ENCODE measurements at places on chromosomes 3 and 15.

DNA sequence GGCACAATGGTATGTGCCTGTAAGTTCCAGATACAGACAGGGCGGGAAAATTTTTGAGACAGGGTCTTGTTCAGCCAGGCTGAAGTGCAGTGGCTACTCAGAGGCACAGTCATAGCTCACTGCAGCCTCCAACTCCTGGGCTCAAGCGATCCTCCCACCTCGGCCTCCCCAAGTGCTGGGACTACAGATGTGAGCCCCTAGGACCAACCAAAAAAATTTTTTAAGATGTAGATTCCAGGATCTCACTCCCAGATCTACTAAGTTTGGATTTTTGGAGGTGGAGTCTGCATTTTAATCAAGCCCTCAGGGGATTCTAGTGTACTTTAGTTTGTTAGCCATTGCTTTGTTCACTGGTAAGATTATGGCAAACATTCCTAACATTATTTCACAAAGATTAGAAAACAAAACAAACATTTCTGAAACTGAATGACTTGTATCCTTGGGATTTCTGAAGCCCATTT is 2.7 kb downstream of the LIPH start:
- no peak for DNase-seq

DNA sequence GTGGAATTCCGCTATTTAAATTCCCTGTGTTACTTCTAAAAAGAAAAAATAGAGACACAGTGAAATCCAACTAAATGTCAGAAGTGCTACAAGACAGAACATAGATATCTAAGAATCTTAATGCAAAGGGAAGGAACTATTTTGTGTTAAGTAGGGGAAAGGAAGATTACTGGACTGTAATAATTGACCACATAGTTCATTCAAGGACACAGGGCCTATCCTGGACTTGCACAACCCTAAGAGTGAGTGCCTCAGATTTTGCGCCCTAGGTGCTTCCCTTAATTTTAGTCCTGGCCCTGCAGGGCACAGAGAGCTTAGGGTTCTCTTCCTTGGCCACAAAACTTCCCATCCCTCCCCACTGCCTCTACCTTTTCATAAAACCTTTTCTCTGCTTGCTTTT is 3.5 kb upstream of the IL20RB start:
- no peak for DNase-seq

GRCh38 chr3:188202358-188203138 is 48.6 kb downstream of the LPP start:
- no peak for DNase-seq

DNA sequence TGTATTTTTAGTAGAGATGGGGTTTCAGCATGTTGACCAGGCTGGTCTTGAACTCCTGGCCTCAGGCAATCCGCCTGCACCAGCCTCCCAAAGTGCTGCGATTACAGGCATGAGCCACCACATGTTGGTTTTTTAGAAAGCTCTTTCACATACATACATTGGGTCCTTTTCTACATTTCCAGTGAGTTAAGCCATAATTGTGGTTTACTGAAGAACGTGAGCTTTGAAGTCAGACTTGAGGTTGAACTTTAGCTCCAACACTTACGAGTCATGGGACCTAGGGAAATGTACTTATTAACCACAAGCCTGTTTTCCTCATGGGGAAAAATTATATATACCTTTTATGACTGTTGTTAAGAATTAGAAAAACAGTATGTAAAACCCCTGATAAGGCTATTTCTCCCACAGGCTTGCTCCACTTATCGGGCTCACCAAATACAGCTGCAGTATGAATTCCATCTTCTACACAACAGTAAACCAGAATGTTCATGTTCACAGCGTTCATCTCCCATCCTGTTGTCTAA is 39.0 kb downstream of the GPR160 start:
- DNase-seq = no peak

GRCh38 chr3:139652561-139652960 is 25.2 kb downstream of the NMNAT3 start:
- DNase-seq = no peak

- DNase-seq = no peak
These were observed 963.4 kb upstream of the CFAP20DC start for GRCh38 chr3:60013241-60013640.

GRCh38 chr15:39960411-39960810 is 26.5 kb downstream of the EIF2AK4 start:
- no peak for DNase-seq

GRCh38 chr15:90086868-90087268 is 15.4 kb downstream of the IDH2 start:
- DNase-seq = no peak

- peak; percentile 73 for DNase-seq
These were observed at the start of gene HES1 for GRCh38 chr3:194135806-194136518. Gene HES1, plus strand, starts transcription at chr3:194136148. Its CDS starts 233 bp downstream, at chr3:194136381.

- no peak for DNase-seq
These were observed 19.5 kb upstream of the COMMD2 start for GRCh38 chr3:149771652-149772271.

DNA sequence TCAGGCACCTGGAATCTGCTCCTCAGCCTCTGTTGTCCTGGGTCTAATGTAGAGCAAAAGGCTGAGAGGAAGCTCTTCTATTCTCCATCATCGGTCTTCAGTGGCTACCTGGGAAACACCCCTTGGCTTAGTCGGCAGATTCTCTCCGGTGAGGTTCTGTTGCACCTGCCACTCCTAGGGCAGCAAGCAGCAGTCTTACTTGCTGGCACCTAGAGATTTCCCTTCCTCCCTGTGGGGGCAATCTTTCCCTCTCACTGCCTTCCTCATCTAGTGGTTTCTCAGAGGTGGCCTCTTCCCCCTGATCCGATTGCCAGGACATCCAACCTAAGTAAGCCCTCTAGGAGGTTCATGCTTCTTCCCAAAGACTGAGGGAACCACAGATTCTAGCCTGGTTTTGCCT is 60.8 kb downstream of the PLS1 start:
- DNase-seq = no peak

GRCh38 chr3:36408146-36408545 is 27.8 kb downstream of the STAC start:
- DNase-seq = no peak

GRCh38 chr3:186648851-186649250 is 8.7 kb downstream of the FETUB start:
- DNase-seq = no peak

DNA sequence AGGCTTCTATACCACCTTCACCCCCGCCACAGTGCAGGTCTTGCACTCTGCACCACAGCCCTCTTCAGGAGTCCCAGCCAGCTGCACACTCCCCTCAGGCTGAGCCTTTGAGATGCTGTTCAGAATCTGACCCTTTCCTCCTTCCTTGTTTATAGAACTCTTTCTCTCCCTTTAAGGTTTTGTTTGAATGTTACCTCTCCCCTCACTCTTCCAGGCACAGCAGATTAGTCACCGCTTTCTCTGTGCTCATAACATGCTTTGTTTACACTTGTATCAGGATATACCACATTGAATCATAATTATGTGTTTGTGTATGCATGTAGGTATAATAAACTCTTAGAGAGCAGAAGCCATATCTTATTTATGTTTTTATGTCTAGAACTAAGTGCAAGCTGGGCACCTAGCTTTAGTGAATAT is 168.4 kb upstream of the BCL6 start:
- no peak for DNase-seq

GRCh38 chr3:159929171-159930141 is 59.2 kb upstream of the IL12A start:
- no peak for DNase-seq

DNA sequence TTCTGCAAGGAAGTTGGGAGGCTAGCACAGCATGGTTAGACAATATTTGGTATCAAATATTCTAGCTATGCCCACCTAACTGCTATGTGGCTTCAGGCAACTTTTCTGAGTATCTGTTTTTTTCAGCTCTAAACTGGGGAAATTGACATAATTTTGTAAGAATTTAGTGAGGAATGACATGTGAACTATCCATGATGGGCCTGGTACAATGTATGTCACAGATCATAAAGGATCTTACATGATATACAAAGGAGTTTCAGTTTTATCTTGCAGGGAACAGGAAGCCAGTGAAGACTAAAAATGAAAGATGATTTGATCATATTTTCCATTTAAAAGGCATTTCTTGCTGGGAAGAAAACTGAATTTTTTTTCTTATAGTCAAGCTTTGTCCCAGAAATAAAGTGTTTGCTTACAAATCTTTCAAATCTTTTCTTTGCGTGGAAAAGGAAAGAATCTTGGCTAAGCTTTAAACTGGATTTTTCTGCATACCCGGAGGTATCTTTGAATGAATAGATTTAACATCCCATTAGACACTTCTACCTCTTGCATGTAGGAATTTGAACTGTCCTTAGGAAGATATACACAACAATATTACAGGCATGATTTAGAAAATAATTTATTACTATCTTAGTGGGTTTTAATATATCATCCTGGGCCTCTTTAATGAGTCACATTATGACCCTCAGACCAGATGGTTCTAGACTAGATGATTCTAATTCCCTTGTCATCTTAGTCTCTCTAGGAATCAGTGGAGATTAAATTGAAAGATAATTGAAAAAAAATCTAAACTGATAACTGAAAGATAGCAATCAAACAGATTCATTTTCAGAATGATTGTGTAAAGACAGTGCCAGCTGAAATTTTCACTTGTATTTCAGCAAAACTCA is 436.0 kb upstream of the THBS1 start:
- DNase-seq = no peak

DNA sequence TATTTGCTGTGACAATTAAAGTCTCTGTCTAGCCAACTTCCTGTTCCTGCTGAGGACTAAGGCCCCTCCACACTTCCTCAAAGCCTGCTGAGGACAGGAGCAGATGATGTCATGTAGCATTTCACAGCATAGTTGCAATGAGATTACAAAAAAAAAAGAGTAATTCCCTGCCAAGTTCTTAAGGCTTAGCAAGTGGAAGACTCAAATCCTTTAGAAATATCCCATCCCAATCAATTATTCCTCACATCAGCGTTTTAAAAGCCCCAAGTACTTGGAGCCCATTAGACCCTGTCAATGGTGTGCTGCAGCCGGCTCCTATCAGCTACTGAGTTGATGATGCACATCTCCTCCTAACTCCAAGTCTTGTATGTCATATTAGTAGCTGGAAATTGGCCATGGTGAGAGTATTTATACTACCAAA is 51.7 kb downstream of the TRANK1 start:
- DNase-seq = no peak

DNA sequence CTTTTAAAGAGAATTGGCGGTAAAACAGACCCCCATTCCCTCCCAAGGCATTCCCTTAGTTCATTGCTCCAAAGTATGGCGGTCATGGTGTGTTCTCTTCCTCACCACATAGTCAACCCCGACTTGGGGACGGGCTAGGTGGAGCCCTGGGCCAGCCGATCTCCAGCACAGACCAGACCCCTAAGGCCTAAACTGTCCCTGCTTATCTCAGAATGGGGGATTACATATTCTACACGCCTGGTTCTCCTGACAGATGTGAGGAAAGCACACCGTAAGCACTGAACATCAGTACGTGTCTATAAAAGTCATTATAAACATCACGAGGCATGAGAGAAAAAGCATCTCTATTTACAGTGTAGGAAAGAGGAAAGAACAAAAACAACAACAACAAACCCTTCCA is 244.5 kb upstream of the STT3B start:
- DNase-seq = no peak

DNA sequence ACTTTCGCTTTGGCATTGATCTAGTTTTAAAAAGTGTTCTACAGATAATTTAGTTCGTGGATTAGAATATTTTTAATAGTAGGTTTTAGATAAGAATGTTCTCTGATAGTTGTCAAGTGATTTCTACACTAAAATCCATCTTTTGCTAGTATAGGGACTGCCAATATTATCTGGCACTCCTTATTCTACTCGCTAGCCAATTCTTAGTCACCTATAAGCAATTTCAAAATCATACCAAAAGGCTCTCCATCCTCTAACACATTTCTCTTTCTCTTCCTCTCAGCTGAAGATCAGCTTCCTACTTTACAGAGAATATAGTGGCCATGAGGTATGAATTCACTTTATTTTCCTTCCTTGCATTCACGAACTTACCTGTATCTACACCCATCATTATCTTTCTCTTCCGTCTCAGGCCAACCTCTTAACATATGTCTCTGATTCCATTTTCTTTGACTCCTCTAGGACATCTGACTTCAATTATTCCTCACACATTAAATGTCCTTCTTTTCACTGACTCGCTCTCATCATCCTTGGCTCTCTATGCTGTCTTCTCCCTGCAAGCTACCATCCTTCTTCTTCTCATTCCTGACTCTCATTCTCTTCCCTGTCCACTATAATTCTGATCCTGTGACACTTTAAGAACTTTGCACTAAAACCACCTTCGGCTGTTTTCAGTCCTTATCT is 35.5 kb downstream of the C3orf80 start:
- DNase-seq = no peak

DNA sequence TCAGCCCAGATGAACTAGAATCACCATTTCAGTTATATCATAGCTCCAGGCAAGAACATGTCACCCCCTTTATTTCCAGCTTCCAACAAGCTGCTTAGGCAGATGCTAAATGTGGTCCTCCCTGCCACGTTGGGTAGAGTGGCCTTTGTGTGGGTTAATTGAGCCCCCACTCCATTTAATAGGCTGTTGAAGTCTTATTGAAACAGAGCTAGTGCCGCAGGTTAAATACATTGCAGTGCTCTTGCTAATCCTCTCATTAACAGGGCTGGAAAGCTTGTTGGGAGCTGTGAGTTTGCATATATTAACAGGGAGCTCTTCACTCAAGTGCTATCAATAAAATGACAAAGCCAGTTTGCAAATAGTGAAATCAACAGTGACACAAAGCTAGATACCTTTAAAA is 248.4 kb upstream of the CMC1 start:
- no peak for DNase-seq

GRCh38 chr3:60316121-60316797 is 935.0 kb downstream of the FHIT start:
- DNase-seq = no peak

- DNase-seq = no peak
These were observed 287.3 kb downstream of the UBE2E2 start for GRCh38 chr3:23490459-23490858.

GRCh38 chr3:148042663-148043445 is 633.7 kb downstream of the ZIC1 start:
- no peak for DNase-seq

- no peak for DNase-seq
These were observed 1.5 kb downstream of the DUSP7 start for GRCh38 chr3:52054661-52055511.
